Stimulated activated CD8-positive, alpha-beta memory T cell treated with anti-CD3 and anti-CD28 coated beads, Interleukin-7, amount 100 ng/mL, for 1 hour (primary cell): ENCODE measurements at places on chromosomes 2 and 18.

DNA sequence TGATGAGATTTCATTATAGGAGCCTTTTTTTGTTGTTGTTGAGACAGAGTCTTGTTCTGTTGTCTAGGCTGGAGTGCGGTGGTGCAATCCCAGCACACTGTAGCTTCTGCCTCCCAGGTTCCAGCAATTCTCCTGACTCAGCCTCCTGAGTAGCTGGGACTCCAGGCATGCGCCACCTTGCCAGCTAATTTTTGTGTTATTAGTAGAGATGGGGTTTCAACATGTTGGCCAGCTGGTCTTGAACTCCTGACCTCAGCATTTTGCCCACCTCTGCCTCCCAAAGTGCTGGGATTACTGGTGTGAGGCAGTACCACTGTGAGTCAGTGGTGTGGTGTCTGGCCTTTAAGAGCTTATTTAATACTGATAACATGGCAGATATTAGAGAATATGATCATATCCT lies 60.1 kb downstream of the MOB4 start:
- no peak for DNase-seq

DNA sequence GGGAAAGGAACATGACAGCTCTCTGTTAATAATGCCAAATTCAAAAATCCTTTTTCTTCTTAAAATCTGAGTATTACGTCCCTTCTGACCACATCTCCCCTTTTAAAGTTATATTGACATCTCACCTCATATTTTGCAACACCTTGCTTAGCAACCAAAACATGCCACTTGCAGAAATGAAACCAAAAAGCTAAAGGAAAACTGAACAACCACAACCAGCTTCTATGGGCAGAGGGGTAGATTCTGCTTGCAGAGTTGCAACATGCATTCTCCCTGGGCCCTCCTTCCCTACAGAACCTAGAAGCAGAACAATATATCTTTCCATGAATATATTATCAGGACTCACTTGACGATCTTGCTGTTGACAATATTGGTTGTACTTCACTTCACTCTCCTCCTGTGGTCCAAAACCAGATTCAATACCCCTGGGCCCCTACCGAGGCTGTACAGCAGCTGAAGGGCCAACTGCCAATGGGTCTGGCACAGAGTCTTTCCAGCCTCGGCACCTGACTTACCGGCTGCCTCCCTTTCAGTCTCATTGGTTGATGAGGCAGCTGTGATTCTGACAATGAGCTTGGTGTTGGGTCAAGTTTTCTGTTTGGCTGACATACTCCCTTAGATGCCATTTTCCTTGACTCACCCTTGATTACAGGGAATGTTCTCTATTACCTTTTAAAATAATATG lies 616.6 kb downstream of the ZEB2 start:
- no peak for DNase-seq

DNA sequence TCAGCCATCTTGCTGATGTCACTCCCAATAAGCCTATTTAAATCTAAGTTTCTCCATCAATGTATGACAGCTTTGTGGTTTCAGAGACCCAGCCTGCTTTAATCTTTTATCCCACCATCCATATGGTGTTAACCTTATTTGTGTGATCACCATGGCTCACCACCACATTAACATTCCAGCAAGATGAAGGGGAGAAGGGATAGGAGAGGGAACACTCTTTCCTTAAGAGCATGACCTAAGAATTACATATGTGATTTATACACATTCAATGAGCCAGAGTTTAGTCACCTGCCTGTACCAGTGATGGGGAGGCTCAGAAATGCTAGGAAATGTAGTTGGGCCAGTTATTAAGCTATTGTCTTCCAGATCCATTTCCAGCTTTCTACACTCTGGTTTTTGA lies 44.5 kb upstream of the CHN1 start:
- no peak for DNase-seq

DNA sequence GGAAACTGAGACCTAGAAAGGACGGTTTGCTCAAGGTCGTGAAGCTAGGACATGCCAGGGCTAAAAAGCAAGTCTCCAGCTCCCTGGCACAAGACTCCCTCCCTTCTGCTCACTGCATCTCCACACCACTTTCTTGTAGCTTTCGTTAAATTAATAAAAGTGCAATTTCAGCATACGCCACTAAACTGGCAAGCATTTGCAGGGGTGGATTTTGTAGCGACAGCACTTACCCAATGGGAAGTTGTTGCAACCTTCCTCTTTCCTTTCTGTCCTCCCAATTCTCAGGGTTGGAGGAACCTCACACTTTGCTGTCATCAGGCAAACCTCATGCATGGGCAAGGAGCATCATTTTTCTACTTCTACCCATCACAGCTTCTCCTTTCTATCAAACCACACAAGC lies 7.4 kb upstream of the RHOB start:
- no peak for DNase-seq

GRCh38 chr18:7002107-7002506 lies 115.5 kb downstream of the LAMA1 start:
- DNase-seq: no peak

DNA sequence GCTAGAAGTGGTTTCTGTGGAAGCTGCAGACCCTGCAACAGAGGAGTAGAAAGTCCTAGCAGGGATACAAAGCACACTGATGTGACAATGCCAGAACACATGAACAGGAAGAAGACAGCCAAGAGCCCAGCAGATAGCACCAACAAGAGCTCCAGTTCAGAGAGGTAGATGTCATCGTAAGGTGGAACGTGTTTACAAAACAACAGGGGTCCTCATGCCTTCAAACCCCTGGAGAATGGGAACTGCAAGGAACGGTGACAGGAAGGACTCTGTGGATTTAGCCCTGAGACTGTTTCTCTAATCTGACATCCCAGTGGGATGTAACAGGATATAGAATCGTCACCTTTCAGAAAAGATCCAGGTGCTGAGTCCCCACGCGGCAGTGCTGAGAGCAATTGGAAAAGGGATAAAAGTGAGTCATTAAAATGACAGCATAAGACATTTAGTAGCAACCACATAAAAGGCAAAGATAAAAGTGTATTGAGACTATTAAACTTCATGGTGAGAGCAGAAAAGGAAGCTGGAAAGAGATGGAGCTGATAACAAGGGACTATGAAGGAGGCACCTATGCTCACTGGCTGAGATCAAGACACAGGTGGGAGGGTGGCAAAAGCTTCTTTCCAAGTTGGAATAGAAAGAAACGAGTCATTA lies 195.2 kb downstream of the FBXO15 start:
- DNase-seq: no peak

GRCh38 chr18:25817546-25818237 lies 272.7 kb downstream of the SS18 start:
- DNase-seq: no peak
